ENCODE measurements at places on chromosomes 6 and 20.

- DNase-seq, result no peak
These were observed 48.1 kb downstream of the PRL start for GRCh38 chr6:22248513-22249308.

- DNase-seq, result no peak
These were observed 40.7 kb upstream of the UBR2 start for GRCh38 chr6:42522942-42523814.

DNA sequence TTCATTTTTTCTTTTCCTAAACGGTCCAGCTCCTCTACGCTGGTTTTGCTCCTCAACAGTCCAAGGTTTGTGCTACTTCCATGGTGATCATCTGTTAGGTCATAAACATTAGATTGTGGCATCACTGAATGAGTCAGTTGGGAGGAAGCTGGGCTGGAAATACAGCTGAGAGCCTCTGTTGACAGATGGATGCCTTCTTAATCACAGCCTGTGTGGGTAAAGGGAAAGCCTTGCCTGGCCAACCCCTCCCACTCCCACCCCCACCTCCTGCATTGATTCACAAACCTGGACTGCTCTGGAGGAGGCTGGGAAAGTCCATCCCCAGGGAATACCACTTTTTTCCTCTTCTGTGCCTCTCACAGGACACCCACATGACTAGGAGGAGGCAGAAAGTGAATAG lies 180.6 kb upstream of the CCN2 start:
- no peak for DNase-seq

- DNase-seq, result no peak
These were observed 698.2 kb downstream of the DOK5 start for GRCh38 chr20:55173601-55174000.

Data from activated T-helper 1 cell treated with anti-CD3 and anti-CD28 coated beads, Interleukin-2, amount 50 U/mL, for 16 hours (primary cell).